NCI-H1092 (cell line): ENCODE measurements at places on chromosomes 1 and 21.

DNA sequence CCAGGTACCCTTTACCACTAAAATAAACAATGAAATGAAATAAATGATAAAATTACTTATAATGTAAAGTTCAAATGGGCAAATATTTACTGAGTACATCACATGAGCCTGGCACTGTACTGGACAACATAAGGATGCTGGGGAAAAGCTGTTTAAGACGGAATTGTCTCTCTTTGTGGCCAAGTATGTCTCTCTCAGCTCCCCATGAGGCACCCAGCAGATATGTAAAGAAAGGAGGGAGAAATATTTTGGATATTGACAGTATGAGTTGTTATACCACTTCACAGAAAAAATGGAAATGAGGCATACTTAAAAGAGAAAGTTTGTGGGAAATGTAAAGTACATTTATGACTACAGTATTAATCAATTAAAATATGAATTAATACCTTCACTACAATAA is 1.0 kb upstream of the TNFSF4 start:
- no peak for DNase-seq

- no peak for DNase-seq
These were observed 18.0 kb upstream of the ACTRT2 start for GRCh38 chr1:3003039-3003940.

DNA sequence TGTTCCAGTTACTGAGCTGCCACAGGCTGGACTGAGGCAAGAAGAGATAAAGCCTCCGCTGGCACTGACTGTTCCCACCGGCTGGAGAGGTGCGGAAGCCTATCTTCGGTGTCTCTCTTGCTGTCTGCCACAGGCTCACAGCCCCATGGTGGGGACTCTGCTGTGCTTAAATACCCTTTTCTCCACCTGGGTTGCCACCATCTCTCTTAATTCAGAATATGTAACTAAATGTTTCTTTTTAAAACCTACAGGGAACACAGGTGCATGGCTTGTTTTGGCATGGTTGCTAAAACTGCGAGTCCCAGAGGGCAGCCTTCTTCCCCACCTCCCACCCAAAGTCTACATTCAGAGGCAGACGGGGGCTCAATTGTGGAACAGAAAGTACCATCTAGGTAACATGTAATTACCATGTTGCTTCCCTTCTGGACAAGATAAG is 8.1 kb upstream of the LBR start:
- DNase-seq, result no peak

- DNase-seq, result no peak
These were observed 828 bp upstream of the RGS8 start for GRCh38 chr1:182685215-182685614.

- DNase-seq, result no peak
These were observed 102.4 kb downstream of the CACHD1 start for GRCh38 chr1:64572222-64572900.

- DNase-seq, result no peak
These were observed 51.3 kb downstream of the NFASC start for GRCh38 chr1:204921855-204922516.

GRCh38 chr1:110214454-110215404 is 4.6 kb downstream of the KCNC4 start:
- no peak for DNase-seq

DNA sequence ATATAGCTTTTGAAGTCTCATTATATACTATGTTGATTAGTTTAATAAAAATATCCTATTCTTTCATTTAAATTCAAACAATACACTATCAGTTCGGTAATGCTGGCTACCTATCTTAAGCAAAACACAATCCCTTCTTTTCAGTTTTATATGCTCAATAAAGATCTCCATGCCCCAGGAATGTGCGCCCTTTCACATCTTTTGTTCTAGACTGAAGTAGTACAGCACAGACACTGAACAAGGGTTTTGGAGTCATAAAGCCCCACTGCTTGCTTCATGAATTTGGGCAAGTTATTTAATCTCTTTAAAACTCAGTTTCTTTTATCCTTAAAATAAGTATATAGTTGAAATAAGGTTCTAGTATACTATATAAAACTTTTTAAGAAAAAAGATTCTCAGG is 22.4 kb downstream of the SYDE2 start:
- DNase-seq, result no peak

GRCh38 chr21:30964283-30964682 is 74.0 kb downstream of the KRTAP19-8 start:
- DNase-seq, result no peak

DNA sequence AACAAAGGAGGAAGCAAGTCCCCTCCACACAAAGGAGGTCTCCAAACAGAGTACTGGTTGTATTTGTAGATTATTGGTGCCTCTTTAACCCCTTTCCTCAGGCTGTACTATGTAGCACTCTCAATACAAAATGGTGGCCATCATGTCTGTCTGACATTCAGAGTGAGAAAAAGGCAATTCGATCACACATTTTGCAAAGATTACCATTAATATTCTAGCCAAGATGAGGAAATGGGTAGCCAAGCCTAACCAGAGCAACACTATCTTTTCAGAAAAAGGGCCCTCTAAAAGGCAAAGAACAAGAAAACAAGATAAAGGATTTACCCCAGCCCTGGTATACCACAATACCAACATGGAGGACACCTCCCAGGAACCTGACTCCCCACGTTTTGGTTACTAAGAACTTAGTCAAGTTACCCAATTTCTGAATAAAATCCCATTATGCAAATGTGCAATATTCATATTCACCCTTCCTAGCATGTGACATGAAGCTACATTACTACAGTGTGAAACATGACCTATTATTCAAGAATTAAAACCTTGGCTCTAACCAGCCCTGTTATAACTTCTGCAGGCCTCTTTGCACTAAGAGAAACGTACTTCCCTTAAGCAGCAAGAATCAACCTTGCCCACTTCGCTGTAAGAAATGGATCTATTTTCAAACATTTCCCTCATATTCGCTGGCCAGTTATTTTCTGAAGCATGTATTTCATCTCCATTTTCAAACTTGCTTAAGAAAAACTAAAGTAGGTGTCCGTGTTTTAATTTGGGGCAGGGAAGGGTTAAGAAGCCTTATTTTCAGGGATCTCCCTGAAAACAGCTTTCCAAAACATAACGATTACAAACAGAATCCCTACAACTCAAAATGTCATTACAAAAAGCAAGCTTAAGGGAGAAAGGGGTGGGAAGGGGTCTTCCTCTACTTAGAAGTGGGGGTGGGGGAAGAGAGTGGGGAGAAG is 2.1 kb downstream of the KDM5B start:
- no peak for DNase-seq
